Activated T-helper 1 cell treated with anti-CD3 and anti-CD28 coated beads, Interleukin-2, amount 50 U/mL, for 16 hours (primary cell): ENCODE measurements at places on chromosomes 2 and 18.

DNA sequence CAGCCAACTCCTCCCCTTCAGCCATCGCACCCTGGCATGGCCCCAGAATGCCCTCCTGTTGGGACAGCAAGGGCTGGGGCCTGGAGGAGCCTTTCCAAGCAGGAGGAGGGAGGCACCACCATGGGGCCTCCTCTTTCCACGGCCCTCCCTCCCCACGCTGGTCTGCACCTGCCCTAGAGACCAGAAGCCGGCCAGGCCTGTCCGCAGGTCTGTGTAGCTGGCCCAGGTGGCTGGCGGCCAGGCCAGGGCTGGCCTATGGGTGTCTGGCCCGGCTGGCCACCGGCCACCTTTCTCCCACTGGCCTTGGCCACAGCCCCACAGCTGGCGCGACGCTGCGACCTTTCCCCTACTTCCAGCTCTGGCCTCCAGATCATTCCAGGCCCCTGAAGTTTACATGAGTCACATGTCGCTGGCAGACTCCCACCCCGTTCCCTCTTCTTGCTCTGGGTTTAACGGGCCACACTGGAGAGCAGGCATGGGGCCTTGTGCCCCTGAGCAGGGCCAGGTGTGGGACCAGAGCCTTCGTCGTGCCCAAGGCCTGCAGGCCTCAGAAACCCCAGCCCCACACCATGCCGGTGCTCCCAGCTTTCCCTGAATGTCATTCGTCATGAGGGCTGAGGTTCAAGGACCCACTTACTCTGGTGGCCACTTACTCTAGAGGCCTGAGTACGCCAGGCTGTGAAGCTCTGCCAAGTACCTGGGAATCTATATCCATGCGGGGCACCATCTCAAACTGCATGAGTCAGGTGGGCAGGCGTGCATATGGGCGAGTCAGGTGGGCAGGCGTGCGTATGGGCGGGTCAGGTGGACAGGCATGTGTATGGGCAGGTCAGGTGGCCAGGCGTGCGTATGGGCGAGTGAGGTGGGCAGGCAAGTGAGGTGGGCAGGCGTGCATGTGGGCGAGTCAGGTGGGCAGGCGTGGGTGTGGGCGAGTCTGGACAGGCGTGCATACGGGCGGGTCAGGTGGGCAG, 33.3 kb upstream of the KLF11 start:
- DNase-seq, result no peak

- no peak for DNase-seq
Observed at GRCh38 chr2:84126084-84126483, 333.0 kb downstream of the SUCLG1 start.

GRCh38 chr2:216504376-216504762, 5.7 kb downstream of the RPL37A start:
- DNase-seq, result no peak

GRCh38 chr2:20916604-20917286, 93.8 kb upstream of the LDAH start:
- DNase-seq, result no peak

DNA sequence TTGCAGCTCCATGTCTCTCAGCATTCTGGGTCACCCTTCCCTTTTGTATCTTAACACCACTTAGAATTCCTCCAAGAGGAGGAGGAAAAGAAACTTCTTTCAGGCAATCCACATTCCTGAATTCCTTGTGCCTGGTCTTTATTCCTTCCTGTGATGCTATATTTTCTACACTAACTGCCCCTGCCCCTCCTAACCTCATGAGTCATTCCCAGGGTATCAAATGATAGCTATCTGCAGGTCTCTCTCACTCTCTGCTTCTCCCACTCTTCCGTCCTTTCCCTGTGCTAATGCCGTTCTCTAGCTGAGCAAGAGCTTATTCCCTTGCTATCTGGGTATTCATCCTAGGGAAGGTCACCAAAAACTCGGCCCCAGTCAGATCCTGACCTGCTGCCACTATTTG, 395.0 kb upstream of the TCF4 start:
- no peak for DNase-seq

GRCh38 chr18:22273101-22274039, 104.0 kb downstream of the GATA6 start:
- no peak for DNase-seq

GRCh38 chr2:133439565-133439920, 128.7 kb downstream of the NCKAP5 start:
- DNase-seq, result no peak

DNA sequence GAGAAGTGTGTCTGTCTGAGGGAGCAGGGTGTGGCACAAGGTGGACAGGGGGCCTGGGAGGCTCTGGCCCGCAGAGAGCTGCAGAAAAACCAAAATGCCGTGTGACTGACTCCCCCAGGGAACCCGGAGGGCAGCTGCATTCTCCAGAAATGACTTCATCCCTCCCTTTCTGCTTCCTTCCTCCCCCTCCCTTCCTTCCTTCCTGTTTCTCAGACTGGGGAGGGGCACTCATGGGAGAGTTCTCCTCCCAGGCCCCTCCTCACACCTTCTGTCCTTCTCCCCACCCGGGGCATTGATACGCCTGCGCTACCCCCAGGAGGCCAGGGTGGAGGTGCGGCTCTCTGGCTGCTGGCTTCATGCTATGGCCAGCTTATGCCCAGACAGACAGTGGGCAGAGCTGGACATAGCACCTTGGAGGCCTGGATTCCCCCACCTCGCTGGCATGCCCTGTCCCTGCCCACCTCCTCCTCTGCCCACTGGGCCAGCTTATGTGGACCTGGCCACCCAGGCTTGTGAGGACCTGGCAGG, 8.2 kb upstream of the GPR17 start:
- DNase-seq, result no peak

DNA sequence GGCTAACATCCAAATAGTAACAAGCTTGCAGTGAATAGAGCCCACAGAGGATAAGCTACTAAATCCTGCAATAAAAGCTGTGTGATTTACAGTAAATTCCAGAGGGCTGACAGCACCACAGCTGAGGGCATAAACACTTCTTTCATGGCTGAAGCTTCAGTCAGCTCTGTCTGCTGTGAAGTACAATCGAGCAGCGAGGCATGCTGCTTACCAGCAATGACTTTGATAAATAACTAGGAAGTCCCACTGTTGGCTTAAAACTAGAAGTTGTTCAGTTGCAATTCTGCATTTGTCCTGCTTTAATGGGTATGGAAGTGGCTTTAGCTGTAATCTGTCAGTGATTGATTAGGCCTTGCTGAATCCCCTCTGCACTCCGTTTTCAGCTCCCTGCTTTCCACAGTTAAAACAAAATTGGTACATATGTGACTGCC, 65.2 kb upstream of the FIGN start:
- no peak for DNase-seq

- no peak for DNase-seq
Observed at GRCh38 chr2:217332866-217333265, 473.0 kb upstream of the TNP1 start.

- DNase-seq, result no peak
Observed at GRCh38 chr18:61064911-61065310, 268.3 kb upstream of the CDH20 start.

DNA sequence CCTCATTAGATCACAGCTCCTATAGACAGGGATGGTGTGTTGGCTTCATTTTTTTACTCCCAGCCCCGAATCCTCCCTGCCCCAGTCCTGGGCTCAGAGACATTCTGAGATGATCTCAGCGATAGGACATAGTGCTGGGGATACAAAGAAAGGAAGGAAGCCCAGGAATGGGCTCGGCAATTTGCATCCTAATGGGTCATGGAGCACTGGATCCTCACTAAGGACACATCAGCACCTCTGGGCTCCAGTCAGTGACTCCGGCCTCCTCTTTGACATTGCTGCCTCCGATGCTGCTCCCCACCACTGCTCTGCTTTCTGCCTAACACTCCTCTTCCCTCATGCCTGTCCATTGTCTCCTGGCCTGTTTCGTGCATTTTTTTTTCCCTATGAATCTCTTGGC, 489.1 kb downstream of the STK39 start:
- no peak for DNase-seq
